Stimulated activated CD8-positive, alpha-beta memory T cell treated with anti-CD3 and anti-CD28 coated beads, Interleukin-7, amount 100 ng/mL, for 1 hour (primary cell): ENCODE measurements at places on chromosomes 3 and 15.

DNA sequence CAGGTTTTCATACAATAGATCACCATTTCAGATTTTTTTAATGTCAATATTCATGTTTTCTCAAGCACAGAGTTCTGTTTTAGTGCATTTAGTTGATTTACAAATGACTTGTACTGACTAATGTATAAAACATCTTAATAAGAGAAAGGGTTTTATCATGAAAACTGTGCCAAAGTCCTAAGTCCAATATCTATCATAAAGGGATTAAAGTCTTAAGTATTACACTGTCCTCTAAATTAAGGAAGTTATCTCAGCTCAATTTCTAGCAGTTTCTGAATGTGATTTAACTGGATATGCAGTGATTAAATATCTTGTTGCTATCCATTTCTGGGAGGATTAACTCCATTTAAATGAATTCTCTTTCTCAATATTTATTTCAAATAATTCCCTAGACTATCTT is 381.1 kb upstream of the CNTN4 start:
- DNase-seq = no peak

DNA sequence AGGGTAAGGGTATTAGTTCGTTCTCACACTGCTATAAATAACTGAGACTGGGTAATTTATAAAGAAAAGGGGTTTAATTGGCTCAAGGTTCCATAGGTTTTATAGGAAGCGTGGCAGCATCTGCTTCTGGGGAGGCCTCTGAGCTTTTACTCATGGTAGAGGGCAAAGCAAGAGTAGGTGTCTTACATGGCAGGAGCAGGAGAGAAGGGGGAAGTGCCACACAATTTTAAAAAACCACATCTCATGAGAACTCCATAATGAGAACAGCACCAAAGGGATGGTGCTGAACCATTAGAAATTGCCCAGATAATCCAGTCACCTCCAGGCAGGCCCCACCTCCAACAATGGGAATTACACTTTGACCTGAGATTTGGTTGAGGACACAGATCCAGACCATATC is 12.2 kb downstream of the RNF111 start:
- DNase-seq = no peak

DNA sequence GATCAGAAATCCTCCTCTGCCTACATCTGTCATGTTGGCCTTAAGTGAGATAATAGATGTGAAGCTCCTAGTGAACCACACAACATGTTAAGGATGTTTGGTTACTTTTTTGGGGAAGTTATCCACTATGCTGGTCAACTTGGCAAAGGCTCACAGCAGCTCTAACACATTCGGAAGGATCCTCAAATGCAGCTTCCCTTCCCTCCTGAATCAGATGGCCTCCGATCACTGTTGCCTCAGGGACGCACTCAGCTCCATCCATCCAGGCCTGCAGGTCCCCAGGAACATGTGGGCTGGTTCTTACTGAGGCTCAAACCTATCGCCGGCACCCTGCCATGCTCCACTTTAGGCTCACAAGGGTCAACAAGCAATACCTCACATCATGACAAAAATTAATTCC is 67.9 kb downstream of the CORO2B start:
- no peak for DNase-seq

GRCh38 chr3:186614597-186615483 is 2.0 kb downstream of the AHSG start:
- peak; percentile 58 for DNase-seq

- DNase-seq = no peak
These were observed 193.1 kb upstream of the ADAMTS9 start for GRCh38 chr3:64880916-64881315.

- DNase-seq = no peak
These were observed 388.3 kb downstream of the MFSD1 start for GRCh38 chr3:159189994-159190669.

DNA sequence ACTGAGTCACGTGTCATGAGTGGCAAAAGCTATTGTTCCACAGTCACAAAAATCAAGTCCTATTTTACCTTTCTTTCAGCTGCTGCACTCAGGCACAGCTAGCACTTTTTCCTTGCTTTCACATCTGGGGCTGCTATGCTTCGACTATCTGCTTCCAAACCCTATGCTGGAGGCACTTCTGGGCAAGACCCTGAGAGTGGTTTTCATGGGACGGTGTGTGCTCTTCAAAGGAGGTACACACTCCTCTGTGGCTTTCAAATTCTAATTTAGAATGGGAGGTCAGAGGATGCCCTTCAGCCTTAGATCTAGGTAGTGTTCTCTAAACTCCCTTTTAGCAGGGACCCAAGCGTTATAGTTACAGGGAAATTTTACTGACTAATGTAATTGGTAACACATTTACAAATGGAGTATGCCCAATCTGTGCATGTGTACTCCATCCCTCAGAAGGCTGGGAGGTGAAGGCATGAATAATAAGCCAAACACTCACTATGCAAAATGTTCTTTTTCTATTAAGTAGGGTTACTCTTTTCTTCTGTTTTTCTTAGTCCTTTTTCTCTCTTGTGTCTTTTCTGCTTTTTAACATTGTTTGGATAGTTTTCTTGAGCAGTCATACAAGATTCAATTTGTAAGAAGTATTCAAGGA is 188.3 kb downstream of the LSAMP start:
- DNase-seq = no peak

DNA sequence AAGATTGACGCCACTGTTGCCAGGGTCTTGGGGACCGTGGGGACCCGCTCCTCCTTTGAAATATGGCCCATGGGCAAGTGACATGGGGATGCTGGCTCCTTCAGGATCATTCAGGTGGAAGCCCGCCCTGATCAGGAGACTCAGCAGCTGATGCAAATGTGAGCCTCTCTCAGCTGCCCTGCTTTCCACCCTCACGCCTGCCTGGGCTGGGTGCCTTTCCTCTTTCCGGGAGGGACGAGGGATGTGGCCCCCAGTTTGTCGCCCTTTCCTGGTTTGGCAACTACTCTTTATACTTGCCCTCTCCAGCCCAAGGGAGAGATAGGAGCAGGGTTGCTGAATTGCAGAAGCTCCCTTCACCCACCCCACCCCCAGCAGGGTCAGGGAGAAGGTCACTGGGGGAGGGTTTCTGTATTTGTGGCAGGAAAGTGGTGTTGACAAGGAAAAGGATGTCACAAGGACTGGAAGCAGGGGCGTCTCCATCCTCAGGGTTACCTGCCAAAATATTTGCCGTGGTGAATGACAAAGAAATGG is 21.8 kb downstream of the DNASE1L3 start:
- no peak for DNase-seq

- DNase-seq = no peak
These were observed 63.1 kb upstream of the TBC1D5 start for GRCh38 chr3:17805461-17805940.

DNA sequence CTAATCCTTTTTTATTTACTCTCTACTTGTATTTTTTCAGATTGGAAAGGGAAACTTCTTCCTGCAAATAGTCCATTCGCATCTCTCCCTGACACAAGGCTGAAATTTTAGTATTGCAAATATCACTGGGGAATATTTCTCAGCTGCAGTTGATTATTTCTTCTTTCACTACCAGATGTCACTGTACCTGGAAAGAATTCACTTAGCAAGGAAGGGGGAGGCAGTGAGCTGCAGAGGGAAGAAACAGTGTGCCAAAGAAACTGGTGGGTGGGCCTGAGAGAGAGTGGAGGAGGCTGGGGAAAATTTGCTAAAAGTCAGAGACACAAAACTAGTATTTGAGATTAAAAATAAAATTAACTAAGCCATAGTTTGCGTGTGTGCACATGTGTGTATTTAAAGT is 142.3 kb upstream of the STT3B start:
- DNase-seq = no peak

DNA sequence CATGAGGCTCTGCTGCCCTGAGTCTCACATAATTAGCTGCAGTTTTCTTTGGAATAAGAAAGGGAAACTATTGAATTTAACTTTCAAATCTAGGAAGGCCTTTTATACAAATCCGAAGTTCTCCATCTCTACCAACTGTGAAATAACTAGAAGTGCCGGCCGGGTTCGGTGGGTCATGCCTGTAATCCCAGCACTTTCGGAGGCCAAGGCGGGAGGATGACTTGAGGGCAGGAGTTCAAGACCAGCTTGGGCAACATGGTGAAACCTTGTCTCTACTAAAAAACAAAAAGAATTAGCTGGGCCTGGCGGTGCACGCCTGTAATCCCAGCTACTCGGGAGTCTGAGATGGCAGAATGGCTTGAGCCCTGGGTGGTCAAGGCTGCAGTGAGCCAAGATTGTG is 43.6 kb downstream of the COL8A1 start:
- DNase-seq = no peak

- DNase-seq = no peak
These were observed 59.9 kb upstream of the KLF13 start for GRCh38 chr15:31266712-31267111.

DNA sequence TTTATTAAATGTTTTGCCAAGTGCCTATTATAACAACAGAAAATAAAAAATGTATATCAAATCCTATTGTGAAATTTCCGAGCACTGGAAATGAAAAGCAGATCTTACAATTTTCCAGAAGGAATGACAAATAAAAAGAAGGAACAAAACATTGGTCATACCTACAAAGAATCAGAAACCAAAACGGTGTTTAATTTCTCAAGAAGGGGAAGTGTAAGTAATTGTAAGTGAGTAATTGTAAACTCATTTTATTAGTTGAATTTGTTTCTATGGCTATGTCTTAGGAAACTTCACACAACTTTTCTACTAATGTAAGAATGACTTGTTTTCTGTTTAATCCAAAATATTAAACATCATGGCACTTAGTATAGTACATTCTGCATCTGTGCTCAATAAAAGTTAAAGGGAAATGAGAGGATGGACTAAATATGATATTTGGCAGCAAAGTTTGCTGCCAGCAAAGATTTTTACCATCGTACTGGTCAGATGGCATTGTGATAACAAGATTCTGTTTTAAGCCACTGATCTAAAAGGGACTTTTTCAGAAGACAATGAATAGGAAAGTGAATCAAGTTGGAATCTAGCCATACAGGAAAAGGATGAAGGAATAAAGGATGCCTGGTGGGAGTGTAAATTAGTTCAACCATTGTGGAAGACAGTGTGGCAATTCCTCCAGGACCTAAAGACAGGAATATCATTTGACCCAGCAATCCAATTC is 232.4 kb downstream of the NFKBIZ start:
- no peak for DNase-seq

DNA sequence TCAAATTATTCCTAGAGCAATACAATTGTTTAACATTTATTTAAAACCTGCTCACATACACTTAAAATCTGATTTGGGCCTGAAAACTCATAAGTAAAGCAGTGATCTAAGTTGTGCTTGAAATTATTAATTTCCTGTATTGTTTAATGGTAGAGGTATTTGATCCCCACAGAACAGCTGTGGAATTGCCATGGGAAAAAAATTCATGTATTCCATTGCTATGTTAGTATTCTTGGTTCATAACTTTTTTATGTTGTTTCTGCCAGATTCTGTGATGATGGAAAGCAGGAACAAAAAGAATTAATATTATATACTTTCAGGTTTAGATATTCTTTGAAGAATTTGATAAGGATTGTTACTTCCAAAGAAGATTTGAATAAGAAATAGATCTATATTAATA is 831.5 kb upstream of the NR2F2 start:
- DNase-seq = no peak

DNA sequence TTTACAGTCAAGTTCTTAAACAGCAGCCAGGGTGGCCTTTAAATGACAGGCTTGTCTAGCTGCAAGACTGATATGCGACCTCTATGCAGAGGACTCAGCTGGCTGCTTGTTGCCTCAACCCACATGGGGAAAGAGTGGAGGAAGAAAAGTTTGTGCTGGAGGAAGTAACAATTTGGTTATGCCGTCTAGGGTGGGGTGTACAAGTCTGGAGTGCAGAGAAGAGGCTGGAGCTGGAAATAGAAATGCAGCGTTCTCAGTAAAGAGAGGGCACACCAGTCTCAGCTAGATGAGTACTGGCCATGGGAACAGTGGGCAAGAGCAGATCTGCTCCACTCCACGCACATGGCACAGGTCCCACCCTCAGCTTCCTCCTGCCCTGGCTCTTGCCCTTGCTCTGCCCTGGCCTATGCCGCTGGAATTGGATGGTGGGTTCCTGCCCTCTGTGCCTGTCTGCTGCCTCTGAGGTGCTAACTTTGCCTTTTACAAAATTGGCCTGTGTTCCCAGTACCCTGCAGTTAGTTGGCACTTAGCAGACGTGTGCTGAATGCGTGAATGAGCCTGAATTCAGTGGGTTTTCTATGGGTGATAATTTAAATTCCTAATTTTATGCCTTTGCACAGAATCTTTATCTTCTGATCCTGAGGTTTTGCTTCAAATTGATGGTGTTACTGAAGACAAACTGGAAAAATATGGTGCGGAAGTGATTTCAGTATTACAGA is 59.7 kb upstream of the FURIN start:
- no peak for DNase-seq

GRCh38 chr3:120101624-120102023 is 7.4 kb upstream of the GSK3B start:
- no peak for DNase-seq

GRCh38 chr15:77083381-77084160 is 12.7 kb upstream of the TSPAN3 start:
- no peak for DNase-seq

DNA sequence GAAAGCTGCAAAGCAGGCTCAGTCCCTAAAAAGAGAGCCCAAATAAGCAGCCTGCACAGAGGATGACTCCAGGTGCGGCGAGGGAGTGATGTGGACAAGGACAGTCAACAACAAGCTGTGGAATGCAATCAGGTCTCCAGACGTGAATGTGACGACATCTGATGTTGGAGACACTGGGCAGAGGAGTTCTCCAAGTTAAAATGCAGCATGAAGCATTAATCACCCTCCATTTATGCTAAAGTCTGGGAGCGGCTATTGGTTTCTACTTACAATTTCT is 316.7 kb downstream of the FGF12 start:
- DNase-seq = no peak

GRCh38 chr3:48273594-48274211 is 32.8 kb downstream of the ZNF589 start:
- peak; percentile 7 for DNase-seq

DNA sequence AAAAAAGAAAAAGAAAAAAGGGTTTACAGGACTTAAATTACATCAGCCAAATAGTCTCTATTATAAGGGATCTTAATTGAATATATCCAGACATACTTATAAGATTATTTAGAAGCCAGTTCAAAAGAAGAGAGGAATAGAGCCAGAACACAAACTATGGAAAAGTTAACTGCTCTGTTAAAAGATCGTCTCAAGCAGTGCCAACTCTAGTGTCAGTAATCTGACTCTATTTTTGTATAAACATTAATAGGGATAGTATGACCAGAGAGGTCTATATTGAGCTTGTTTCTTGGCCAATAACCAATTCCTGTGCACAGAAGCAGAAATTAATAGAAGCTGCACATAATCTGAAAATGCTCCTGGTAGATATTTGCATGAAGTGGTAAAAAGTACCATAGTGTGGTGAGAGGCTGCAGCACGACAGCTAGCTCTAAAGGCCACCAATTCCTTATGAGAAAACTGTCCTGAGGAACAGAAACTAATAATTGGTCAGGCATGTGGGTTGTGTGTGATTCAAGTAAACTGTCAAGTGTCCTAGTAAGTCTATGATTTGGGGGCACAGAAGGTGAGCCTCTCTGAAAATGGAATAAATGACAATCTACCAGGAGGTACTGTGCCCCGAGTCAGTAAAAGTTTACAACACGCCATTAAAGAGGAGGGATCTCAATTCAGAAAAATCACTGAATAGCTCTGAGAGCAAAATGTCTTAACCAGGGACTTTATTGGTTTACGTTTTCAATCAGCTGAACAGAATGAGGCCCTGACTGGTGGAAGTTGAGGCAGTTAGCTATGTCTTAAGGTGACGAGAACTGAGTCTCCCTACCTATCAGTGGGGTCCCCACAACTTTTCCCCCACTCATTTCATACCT is 51.5 kb upstream of the NANOGP8 start:
- no peak for DNase-seq

GRCh38 chr15:51093839-51094605 is 684 bp downstream of the TNFAIP8L3 start:
- no peak for DNase-seq
